ENCODE measurements at places on chromosomes 4 and X.

GRCh38 chrX:45485719-45486118, 285.0 kb upstream of the DIPK2B start:
- DNase-seq: no peak

DNA sequence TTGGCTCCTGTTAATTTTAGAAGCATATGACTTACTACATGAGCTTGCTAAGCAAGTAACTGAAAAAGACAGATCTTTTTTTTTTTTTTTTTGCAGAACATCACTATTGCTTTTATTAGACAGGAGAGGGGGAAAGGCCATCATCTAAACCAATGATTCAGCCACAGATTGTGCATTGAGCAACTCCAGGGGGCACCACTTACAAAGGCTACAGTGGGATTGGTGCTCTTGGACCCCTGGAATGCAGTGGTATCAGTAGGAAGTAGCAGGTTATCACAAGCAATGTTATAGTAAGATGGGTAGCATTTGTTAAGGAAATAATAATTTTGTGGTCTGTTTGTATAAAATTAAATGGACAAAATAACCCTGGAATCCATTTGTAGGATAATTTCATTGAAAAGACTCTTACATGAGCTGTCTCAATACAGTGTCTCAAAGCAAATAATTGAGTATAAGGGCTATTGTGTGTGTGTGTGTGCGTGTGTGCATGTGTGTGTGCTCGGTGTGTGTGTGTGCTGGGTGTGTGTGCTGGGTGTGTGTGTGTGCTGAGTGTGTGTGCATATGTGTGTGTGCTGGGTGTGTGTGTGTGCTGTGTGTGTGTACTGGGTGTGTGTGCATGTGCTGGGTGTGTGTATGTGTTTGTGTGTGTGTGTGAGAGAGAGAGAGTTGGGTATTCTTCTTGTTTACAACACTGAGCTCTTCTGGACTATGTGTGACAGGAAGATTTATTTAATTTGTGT, 296.3 kb downstream of the PCDH7 start:
- DNase-seq: no peak

GRCh38 chrX:21991504-21991903, 40.6 kb upstream of the PHEX start:
- no peak for DNase-seq

DNA sequence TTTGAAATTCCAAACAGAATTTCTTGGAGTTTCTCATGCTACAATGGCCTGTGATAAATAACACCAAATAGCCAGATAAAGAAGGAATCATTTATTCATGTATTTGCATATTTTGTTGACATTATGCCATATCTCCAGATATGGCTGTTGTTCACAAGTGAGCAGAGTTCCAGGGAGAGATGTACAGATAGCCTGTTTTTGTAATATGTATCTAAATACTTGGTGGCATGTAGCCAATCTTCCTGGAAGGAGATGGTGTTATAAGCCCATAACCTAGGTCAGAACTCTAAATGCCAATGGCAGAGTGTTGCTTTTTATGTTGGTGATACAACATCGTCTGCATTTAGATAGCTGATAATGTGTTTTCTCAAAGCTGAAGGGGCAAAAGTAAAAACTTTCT, 292.2 kb downstream of the FBXO8 start:
- DNase-seq: no peak
